Frontal cortex (tissue), 4 donors: ENCODE measurements at places on chromosomes 13 and 19. TPM values are rescaled to one million over a fixed set of nuclear protein-coding genes. Genes with fewer than 3 reads are reported as not detected.
A peak's percentile ranks its signal among the peaks of the same experiment; 100 is the strongest.

GRCh38 chr19:46475986-46476385 lies 4.6 kb upstream of the PNMA8A start:
- DNase-seq = no peak

DNA sequence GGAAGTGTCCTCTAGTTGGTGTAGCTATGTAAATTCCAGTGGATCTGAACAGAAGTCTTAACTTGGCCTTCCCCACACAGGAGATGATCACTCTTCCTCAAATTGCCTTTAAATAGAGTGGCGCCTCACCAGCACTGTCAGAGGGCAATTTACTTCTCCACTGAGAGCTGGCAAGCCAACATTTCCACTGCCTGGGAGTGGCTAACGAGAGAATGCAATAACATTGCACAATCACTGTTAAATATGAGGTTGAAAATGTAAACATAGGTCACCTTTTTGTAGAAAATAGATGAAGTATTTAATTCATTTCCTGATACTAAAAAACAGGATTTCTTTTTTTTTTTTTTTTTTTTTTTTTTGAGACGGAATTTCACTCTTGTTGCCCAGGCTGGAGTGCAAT lies 55.4 kb upstream of the UBL3 start:
- DNase-seq = no peak

GRCh38 chr13:95535243-95535642 lies 17.3 kb upstream of the CLDN10 start:
- no peak for DNase-seq

GRCh38 chr13:34425327-34425949 lies 516.6 kb upstream of the NBEA start:
- DNase-seq = no peak

DNA sequence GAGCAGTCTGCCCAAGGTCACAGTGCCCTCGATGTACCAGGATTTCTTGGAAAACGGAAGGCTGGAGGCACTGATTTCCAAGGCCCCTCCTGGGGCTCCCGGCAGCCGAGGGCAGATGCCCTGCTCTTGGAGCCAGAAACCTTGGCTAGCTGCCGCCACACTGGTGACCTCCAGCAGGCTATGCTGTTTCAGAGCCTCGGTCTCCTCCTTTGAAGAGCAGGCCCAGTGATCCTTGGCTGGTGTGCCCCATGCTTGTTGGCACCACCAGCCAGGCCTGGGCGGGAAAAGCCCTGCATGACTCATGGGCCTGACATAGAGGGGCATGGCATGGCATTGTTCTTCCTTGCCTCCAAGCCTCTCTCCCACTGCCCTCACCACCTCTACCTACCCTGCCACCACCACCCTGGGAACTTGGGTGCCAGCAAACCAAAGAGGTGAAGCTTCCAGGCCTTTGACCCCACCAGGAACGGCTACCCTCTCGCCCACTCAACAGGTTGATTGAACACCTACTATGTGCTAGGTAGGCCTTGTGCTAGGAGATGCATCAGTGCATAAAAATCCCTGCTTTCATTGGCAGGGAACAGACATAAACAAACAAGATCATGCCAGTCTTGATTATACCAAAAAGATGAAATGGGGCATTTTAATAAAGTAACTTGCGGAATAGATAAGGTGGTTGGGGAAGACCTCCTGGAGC lies 1.6 kb upstream of the CLEC11A start:
- DNase-seq = no peak

GRCh38 chr19:48780631-48781391 lies 25.5 kb downstream of the FGF21 start:
- no peak for DNase-seq

DNA sequence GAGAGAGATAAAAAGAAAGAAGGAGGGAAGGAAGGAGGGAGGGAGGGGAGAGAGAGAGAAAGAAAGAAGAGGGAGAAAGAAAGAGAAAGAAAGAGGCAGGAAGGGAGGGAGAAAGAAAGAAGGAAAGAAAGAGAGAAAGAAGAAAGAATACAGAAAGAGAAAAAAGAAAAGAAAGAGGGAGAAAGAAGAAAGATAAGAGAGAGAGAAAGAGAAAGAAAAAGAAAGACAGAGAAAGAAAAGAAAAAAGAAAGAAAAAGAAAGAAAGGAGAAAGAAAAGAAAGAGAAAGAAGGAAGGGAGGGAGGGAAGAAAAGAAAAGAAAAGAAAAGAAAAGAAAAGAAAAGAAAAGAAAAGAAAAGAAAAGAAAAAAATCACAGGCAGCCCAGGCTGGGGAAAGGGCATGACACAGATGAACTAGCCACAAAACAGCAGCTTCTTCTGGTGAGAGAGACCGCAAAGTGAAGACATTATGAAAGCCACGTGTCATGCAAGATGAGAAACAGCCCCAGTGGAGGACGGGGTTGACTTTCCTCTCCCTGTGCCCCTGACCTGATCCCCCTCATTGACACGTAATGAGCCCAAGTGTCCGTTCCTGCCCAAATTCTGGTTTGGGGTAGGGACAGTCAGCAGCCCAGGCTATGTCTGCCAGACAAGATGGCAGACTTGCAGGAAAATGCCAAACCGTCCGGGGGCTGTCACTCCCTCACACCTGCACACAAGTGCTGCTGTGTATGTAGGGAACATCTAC lies 102.1 kb downstream of the INSR start:
- DNase-seq = no peak

- DNase-seq = no peak
Measured at GRCh38 chr19:51701468-51702100, 8.5 kb downstream of the SPACA6 start.

DNA sequence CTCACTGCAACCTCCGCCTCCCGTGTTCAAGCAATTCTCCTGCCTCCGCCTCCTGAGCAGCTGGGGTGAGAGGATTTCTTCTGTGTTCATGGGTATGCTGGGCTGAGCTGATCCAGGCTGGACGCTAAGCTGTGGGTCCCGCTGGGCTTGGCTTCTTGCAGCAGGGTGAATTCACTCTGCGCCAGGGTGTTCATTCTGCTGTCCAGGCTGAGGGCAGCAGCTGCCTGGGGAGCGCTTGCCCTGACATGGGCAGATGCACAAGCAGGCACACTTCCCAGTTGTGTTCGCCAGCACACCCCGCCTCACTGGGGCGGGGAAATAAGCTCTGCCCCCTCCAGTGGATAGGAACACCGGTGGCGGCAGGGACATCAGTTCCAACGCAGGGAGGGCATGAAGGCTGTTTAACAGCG lies 7.3 kb upstream of the INAFM1 start:
- peak; percentile 73 for DNase-seq

DNA sequence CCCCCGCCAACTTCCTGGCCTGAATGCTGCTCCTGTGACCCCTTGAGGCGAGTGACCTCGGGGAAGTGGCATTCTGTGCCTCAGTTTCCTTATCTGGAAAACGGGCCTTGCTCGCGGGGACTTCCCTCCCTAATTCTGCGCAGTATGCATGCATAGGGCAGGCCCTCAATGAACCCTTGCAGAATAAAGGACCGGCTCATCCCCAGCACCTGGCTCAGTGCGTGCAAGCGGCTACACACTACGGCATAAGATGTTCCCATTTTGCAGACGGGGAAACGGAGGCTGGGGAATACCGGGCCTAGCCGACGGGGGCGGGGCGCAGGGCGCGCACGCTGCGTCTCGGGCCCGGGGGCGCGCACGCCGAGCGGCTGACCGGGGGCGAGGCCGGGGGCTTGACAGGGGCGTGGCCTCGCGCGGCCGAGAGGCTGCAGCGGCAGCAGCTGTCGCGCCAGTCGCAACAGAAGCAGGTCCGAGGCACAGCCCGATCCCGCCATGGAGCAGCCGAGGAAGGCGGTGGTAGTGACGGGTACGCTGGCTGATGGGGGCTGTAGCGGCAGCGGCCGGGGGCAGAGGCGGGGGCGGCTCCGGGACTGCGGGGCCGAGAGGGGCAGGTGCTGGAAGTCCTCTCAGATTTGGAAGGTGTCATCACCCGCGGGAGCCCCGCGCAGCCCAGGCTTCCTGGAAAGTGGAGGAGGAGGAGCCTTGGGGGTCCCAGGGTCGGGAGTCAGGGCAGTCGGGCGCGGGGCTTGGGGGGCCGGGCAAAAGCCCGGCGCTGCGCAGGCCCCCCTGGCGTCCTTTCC lies at the start of gene PGPEP1:
Gene PGPEP1 (plus strand): TSS at position 409 of the 800 bp plus-strand sequence. CDS start 84 bp downstream, at position 493.
- DNase-seq = peak; percentile 83

GRCh38 chr13:73870036-73870741 lies 264.0 kb downstream of the KLF12 start:
- DNase-seq = no peak

DNA sequence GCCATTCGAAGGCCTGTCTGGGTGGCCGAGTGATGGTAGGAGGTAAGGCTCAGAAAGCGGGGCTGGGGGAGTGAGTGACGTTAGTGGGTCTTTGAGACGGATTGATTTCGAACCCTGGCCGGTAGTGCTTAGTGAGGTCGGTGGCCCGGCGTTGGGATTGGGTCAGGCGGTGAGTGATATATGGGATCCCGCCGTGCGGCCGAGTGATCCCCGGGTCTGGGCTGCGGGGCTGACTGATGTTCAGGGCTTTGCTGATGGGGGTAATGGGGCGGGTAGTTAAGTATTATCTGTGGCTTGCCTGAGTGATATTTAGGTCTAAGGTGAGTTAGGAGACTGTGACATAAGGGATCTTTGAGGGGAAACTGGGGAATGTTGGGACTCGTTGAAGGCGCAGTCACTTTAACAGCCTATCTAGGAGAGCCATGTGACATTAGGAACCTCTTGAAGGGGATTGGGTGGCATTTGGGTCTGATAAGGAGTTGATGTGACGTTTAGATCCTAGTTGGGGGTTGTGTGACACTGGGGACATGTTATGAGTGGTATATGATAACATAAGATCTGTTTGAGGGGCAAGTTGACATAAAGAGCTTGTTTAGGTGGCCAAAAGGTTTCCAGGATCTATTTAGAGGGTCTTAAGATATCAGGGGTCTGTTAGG lies 543 bp downstream of the PSMC4 start:
- no peak for DNase-seq

- DNase-seq = no peak
Measured at GRCh38 chr19:58397533-58398037, 2.1 kb downstream of the RNF225 start.

- no peak for DNase-seq
Measured at GRCh38 chr19:41610789-41611188, 16.1 kb downstream of the CEACAM4 start.

DNA sequence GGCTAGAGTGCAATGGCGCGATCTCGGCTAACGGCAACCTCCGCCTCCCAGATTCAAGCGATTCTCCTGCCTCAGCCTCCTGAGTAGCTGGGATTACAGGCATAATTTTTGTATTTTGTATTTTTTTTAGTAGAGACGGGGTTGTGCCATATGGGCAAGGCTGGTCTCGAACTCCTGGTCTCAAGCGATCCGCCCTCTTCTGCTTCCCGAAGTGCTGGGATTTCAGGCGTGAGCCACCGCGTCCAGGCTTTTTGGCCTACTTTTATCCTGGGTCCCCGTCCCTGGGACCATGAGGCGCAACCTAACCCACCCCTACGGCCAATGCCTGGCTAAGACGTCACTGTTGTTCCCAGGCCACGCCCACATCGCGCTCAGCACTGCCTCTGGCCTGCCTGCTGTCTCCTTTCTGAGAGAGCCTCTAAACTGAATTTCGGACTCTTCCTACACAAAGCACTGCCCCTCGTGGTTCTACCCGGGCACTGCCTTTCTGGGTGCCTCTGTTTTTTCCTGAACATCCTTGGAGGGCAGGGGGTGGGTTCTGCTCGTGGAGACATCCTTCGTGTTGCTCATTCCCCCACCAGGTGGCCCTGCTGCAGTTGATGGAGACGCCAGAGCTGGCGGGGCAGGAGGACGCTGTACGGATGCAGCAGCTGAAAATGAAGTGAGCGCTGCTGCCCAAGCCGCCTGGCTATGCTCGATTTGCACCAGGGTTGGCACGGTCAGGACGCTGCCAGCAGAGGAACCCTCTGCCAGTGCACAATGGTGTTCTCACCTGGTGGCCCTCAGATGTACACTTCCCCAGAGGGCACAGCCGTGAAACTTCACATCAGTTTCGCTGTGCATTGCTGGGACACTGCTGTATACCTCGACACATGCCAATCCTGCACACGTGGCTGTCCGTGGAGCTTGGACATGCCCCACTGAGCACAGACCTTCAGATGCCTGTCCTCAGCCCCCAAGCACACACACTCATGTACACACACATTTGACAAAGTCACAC lies 2.0 kb downstream of the REX1BD start:
- DNase-seq = peak; percentile 73

- DNase-seq = no peak
Measured at GRCh38 chr19:17721111-17721628, 1.9 kb downstream of the MAP1S start.

DNA sequence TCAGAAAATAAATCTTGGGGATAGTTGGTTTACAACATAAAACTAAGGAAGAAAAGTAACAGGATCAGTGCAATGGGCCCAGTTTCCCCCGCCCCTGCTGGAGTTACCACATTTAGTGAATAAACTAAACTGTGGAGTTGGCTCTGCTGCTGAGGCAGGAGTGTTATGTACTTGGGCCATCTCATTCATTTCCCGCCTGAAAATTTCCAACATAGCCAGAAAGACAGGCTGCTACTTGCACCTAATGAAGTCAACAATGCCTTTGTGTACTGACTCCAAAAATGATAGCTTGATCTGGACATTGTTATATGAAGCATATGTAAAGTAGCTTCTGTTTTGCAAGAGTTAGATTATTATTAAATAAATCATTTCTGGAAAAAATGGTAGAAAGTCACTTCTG lies 7.9 kb upstream of the RNASEH2B start:
- no peak for DNase-seq

The SMIM44 gene
- not detected for total RNA-seq

The CFAP97D2 gene
- total RNA-seq = not detected

The CEP89 gene
- 24.9 TPM for total RNA-seq

The CEACAM7 gene
- total RNA-seq = not detected

The PCDH9 gene
- 64.4 TPM for total RNA-seq

The KLF1 gene
- 0.41 TPM for total RNA-seq

The SPC24 gene
- total RNA-seq = 6.9 TPM

The LILRB3 gene
- total RNA-seq = not detected

The ERICH6B gene
- not detected for total RNA-seq

The ZNF568 gene
- total RNA-seq = 49.7 TPM

The ZNF728 gene
- total RNA-seq = 0.41 TPM

The SERPINE3 gene
- total RNA-seq = 0.41 TPM

The CLEC17A gene
- not detected for total RNA-seq

The CERS1 gene
- 21.2 TPM for total RNA-seq

The SIGLEC9 gene
- total RNA-seq = 0.41 TPM
